ENCODE measurements at places on chromosomes 2 and 18.

DNA sequence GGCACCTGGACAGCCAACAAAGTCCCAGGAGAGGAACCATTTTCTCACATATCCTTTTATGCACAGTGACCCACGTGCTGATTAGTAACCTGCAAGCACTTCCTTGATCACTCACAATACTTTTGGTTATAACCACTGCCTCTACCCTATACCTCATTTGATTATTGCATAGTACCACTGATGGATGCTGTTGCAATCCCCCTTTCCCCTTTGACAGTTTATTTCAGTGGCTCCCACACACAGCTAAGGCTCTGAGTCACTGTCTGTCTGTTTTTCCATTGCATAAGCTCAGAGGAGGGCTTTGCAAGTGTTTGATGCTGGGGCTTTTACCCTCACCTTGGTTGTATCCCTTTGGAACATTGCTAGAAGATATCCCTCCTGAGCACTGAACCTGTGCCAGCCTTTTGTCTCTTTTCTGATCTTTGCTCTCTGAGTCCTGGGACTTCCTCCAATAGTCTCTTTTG is 101.7 kb upstream of the RBBP8 start:
- DNase-seq, result no peak

DNA sequence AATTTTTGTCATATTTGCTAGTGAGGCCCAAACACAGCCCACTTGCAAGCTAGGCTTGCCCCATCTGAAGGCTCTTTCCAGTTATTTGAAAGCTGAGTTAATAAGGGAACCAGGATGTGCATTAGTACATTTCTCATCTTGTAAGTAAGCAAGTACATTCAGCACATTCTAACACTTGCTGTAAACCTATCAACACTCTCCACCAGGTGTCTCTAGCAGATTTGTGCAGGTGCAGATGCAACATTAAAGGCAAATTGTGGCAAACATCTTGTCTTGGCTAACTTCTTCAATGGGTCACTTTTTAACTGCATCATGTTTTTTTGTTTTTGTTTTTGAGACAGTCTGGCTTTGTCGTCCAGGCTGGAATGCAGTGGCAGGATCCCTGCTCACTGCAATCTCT is 25.3 kb upstream of the MFSD6 start:
- no peak for DNase-seq

- DNase-seq, result no peak
Observed at GRCh38 chr2:101803945-101804696, 106.6 kb downstream of the MAP4K4 start.

DNA sequence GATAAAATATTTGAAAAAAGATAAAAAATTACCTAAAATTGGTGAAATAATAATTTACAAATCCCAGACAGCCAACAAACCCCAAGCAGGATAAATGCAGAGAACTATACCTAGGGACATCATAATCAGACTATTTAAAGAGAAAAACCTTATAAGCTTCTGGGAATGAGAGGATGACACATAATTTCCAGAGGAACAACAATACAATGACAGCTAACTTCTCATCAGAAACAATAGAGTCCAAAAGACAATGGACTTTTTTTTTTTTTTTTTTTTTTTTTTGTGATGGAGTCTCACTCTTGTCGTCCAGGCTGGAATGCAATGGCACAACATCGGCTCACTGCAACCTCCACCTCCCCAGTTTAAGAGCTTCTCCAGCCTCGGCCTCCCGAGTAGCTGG is 65.2 kb downstream of the SOCS6 start:
- no peak for DNase-seq

DNA sequence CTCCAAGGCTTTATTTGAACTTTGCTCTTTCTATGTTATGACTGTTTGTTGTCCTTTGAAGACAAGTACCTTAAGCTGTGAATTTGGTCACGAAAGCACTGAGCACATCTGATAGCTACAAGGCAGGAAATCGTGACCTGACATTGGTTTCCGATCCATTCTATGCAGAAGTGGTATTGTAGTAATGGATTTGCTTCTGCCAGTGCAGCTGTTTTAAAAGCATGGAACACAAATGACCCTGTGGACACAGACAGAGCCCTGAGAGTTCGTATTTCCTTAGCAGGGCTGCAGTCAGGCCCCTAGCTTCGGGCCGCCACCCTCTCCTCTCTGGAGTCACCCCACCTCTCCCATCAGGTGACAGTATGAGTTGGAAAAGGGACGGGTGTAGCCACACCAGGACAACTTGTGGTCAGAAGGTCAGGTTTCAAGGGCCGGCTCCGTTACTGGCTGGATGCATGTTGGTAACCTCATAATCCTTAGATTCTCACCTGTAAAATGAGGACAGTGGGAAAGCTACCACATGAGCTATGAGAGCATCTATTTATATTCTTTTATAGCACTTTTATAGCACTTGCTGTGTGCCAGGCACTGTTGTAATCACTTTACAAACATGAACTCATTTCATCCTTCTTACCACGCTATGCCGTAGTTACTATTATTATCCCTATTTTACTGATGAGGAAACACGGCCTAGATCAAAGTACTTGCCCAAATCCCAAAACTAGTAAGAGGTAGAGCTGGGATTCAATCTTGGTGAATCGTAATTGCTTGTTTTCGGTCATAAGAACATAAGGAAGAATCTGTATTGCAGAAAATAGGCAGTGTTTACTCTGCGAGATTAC is 70.2 kb downstream of the SPATS2L start:
- DNase-seq, result no peak

DNA sequence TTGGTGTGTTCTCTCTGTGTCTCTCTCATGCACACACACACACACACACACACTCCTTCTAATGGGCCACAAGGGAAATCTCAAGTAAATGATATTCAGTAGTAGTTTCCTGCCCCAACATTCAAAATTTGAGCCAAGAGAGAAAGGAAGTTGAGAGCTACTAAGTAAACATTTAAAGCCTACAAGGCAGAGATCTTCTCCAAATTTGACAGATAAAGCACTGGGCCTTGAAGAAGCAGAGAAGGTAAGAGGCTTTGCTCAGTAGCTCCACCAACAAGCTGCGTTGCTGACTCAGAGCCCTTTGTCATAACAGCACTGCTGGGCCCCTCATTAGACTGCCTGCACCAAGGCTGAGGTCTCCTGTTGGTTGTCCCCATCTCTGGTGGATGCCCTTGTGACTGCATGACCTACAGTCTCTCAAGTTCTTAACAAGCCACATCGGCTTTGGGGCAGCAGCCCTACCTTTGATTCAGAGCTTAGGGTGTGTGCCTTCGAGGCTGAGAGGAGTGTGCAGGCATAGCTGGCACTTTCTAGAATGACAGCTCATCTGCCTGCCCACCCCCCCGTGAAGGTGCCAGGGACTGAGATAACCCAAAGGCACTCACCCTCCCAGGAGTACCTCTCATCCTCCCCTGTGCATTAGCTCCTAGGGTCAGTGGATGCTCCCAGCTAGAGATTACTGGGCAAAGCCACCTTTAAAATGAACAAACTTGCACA is 32.3 kb upstream of the NEB start:
- no peak for DNase-seq

- DNase-seq, result no peak
Observed at GRCh38 chr2:14673351-14673875, 40.9 kb downstream of the LRATD1 start.

DNA sequence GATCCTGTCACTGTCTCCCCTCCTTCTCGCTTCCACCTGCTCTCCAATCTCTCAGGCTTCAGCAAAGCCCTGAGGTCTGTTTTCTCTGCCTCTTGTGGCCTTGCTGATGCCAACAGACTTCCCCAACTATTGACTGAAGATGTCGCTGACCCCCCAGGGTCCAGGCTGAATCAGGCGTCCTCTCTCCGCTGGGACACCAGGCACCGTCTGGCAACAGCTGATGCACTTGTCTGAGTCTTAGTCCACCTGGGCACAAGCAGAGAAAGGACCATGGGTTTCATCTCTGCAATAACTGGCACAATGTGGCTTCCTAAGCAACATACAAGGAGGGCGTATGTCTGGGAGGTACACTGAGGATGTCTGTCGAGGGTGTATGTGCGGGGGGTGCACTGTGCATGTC is 248.7 kb upstream of the MYT1L start:
- no peak for DNase-seq

- DNase-seq, result no peak
Observed at GRCh38 chr2:26720322-26721114, 28.0 kb downstream of the KCNK3 start.

- no peak for DNase-seq
Observed at GRCh38 chr2:237790353-237790752, 8.2 kb upstream of the RBM44 start.

GRCh38 chr2:45636008-45636407 is 15.5 kb upstream of the PRKCE start:
- DNase-seq, result no peak

DNA sequence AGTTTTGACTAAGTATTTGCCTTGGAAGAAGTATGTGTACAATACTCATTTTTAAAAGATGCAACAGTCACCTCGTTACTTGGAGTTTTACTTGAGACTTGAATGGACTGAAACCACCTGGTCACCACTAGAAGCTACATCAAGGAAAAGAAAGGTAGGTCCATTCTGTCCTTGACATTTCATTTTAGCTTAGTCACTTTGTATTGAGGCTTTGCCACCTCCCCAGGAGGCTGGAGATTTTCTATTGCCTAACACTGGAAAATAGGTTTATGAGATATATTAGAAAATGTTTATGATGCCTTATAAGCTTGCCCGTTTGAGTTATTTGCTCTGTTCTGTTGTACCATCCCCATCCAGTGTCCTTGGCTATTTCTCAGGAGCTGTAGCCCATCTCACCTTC is 107.9 kb upstream of the ETAA1 start:
- no peak for DNase-seq

DNA sequence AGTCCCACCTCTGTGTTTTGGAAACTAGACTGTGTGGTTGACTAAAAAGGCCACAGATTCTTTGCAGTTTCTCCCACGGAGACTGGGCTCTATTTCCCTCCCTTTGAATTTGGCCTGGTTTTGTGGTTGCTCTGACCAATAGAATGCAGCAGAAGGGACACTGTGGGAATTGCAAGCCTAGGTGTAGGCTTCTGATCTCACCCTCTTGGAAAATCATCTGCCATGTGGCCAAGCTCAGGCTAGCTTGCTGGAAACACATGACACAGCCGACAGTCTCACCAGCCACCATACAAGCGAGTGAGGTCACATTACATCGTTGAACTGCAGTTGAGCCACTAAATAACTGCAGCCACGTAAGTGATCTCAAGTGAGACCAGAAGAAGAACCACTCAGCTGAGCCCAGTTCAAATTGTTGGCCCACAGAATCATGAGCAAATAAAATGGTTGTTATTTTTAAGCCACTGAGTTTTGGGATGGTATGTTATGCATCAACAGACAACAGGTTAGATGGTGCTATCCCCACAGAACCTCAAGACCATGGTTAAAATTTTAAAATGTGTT is 319.1 kb upstream of the MEX3C start:
- DNase-seq, result no peak

DNA sequence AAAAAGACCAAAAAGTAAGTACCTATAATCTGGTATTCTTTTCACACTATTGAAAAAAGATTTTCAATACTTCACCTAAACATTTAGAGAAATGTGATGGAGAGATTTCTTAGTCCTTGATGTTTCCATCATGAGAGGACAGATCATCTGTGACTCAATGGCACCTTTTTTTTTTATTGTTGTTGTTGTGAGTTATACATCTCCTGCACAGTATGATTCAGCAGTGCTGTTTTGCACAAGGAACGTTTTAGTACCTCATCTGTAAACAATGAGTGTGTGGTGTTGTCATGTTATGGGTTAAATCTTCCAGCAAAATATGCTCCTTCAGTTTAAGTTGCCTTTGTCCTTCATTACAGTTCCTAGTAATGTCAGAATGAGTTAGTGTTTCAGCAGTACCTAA is 2.2 kb downstream of the KIAA1328 start:
- DNase-seq, result no peak

DNA sequence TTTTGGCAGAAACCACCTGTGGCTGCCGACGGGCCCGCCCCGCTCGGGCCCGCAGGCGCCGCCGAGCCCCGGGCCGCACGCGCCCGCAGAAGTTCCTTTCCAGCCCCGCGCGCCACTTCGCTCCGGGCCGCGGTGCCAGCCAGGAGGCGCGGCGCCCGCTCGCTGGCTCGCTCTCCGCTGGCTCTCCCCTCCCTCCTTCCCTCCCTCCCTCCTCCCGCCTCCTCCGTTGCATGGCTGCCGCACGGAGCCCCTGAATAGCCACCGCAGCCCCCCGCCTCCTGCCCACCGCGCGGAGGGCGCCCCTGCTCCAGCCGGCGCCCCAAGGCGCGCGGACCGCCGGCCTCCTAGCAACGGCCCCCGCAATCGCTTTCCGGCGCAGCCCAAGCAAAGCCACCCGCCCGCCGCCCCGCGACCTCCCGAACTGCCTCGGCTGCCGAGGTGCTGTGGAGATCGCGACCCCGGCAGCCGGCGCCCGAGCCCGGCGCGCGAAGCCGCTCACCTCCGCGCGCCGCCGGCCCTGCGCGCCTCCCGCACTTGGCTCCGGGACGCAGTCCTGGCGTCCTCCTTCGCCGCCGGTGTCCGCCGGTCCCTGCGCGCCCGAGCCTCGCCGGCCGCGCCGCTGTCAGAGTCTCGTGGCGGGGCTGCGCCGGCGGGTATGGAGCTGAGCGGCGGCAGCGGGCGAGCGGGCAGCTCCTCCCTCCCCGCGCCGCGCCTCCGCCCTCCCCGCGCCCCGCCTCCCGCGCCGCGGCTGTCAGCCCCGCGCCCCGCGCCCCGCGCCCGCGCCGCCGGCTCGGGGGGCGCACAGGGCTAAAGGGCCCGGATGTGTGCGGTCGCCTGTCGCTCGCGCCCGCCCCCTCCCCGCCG is at the start of gene ZBTB7C:
Gene ZBTB7C (minus strand): TSS at position 657 of the 864 bp plus-strand sequence.
- DNase-seq, result no peak

DNA sequence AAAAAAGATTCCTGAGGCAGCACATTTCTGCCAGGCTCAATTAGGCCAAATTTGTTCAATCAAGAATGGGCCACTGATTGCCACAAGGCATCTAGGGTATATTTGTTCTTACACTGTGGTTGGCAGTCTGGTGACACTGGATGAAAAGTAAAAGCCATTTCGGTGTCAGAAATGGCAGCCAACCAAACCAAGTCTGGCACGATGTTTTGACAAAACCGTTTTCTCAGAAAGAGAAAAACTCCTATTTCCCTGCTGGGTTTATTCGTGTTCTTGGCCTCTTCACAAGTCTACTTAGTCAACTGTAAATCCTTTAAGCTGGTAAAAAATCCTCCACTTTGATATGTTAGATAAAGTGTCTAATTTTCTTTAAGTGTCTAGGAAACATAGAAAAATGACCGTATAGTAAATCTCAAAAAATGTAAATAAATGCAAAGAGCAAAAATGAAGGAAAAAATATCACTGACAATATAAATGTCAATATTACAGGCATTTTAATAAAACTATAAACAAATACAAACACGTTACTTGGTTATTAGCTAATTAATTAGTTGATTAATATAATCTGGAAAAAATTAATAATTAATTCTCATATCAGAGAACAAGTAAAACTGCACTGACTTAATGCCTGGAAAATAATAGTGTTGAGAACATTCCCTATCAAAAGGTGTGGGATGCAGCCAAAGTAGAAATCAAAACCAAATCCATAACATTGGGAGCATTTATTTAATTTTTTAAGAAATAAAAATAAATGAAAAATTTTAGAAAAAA is 182.0 kb upstream of the ZNF804A start:
- DNase-seq, result no peak

DNA sequence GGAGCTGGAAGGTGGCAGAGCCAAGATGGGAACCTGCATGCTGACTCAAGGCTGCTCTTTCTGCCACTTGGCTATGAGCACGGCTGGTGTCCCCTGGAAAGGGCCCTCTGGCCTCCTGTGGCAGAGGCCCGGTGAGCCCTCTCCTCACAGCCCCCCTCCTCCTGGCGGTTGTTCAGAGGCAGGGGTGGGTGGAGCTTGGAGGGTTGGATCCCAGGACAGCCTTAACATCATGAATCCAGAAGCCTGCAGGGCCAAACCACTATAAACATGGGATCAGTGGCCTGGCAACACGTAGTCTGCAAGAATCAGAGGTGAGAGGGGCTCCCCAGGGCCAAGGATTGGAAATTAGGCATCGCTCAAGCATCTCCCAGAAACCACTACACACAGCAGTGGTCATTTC is 48.5 kb upstream of the LOXHD1 start:
- no peak for DNase-seq
